ENCODE measurements at places on chromosomes 7 and 10. TPM values are rescaled to one million over a fixed set of nuclear protein-coding genes. Genes with fewer than 3 reads are reported as not detected.

GRCh38 chr10:86968271-86968993, at the start of gene ADIRF:
TSS of gene ADIRF (plus strand) at chr10:86968482. CDS start at chr10:86968545, 63 bp downstream.
- no peak for DNase-seq

DNA sequence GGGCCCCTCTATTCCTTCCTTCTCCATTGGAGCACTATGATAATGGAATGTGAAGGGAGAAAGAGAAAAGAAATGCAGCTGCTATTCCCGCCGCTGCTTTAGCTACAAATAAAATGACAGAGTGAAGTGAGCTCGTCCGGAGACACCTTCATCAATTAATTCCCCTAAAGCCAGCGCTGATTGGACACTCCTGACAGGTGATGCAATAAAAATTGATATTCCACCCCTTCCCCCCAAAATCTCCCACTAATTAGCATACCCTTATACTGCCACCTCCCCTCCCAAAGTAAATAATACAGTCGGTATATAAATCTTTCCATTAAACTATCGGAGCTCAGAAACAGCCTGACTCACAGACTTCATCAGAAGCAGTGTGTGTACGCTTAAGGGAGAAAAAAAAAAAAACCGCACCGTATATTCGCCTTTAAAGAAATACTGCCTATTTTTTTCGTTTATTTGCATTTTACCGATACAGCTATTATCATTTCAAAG, 7.3 kb downstream of the SKIDA1 start:
- no peak for DNase-seq

GRCh38 chr7:94898340-94898739, 9.1 kb upstream of the PPP1R9A start:
- DNase-seq: no peak

GRCh38 chr7:92768501-92769393, 67.6 kb downstream of the CDK6 start:
- DNase-seq: no peak

DNA sequence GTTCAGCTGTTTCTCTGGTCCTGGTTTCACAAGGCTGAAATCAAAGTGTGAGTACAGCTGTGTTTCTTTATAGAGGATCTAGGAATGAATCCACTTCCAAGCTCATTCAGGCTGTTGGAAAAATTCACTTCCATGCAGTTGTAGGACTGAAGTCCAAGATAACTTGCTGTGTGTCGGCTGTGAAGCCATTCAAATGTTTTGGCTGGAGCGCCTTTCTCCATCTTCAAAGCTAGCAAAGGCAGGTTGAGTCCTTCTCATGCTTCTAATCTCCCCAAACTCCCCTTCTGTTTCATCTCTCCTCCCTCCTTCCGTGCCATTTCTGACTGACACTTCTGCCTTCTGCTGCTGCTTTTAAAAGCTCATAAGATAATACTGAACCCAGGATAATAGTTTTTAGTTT, 1195.4 kb upstream of the LRRN3 start:
- DNase-seq: no peak

GRCh38 chr10:119281581-119282071, 74.3 kb downstream of the GRK5 start:
- DNase-seq: no peak

GRCh38 chr10:77398558-77398957, 239.1 kb downstream of the KCNMA1 start:
- DNase-seq: no peak

DNA sequence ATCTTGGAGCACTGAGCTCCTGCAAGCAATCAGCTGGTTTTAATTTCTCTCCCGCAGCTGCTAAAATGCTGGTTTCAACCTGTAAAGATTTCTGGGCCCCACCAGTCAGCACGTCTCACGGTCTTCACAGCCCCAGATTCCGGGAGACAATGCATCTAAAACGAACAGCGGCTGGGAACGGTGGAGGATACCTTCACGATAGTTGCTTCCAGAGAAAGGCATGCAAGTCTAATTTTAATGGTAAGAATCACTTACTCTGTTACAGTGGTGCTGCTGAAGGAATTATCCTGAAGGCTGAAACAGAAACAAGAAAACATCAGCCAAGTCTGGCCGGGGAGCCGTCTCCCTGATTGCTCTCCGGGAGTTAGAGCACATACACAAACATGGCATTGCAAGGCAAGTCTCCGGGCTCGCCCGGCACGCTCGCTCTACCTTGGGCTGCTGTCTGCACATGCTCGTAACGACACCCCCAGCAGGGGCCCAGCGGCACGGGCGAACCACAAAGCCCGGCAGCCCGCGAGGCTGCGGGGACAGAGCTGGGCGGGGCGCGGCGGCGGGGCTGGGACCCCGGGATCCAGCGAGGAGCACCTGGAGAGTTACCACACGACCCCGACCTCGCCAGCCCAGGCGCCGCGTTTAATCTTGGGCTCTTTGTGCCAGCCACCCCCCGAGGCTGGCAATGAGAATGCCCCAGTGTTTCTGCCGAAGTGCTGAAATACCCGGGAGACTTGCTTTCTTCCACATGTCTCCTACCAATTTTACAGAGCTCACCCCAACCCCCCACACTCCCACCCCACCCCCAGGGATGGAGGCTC, at the start of gene FAM13C:
TSS of gene FAM13C (minus strand) at position 406 of the 815 bp plus-strand sequence. CDS start at position 317, 89 bp downstream.
- no peak for DNase-seq

DNA sequence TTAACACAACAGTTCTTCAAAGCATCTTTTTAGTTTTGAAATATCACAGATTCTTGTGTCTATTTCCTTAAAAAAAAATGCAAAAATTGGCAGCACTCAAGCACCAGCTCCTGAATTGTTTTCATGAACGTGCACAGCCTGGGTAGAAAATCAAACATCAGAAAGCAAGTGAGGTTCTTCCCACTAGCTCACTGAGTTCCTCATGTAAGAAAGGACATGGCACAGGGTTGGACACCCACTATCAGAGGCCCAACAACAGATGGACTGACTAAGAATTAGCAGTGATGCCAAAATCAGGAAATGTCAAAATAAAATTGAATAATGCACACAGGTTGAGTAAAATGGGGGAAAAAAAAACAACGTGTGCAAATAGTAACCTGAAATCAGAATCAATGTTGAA, 146.8 kb downstream of the PCLO start:
- no peak for DNase-seq

SLC29A4 gene
- 0.24 TPM for total RNA-seq

KBTBD2 gene
- total RNA-seq: 18.9 TPM

TDRD1 gene
- 0.63 TPM for total RNA-seq

All from activated T-cell treated with anti-CD3 and anti-CD28 coated beads, Interleukin-2, amount 50 U/mL, for 4 hours (primary cell).